Mesendoderm (in vitro differentiated cells): ENCODE measurements at places on chromosomes 11 and 22.

GRCh38 chr22:46056546-46057245 lies 79.7 kb upstream of the WNT7B start:
- DNase-seq, result no peak

DNA sequence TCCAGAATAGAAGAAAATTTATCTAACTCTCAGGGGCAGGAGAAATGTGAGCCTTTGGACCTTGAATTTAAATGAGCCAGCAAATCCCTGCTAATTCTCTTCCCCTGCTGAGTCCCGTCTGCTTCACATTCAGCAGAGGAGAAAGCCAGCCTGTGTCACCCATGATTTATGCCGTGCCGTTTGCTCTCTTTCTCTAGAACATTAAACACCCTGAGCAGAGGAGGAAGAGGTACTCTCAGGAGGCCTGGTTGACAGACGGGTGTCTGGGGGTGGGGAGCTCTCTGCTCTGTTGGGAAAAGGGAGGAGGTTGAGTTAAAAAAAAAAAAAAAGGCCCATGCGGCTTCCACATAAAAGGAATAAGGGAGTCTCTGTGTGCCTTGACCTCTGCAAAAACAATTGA lies 11.3 kb upstream of the MTMR3 start:
- DNase-seq, result peak; percentile 42

- DNase-seq, result no peak
Measured at GRCh38 chr11:101269990-101270660, 140.5 kb upstream of the PGR start.

DNA sequence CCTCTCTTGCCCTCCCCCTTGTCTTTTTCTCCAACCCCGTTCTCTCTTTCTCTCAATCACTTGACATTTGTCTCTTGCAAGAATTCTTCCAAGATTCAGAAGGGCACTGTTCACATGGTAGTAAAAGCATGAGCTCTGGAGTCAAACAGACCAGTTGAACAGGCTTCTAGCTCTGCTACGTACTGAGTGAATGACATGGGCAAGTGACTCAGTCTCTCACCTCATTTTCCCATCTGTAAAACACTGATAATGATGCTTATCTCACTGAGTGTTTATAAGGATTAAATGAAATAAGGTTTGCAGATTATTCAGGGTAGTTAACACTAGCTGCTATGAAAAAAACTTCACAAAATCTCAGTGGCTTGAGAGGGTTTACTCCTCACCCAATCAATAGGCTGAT lies 5.9 kb upstream of the IL10RA start:
- peak; percentile 35 for DNase-seq

GRCh38 chr22:29827091-29827490 lies 11.0 kb downstream of the ASCC2 start:
- DNase-seq, result no peak

- DNase-seq, result no peak
Measured at GRCh38 chr11:2549491-2549875, 104.7 kb downstream of the KCNQ1 start.
